ENCODE measurements at places on chromosomes 6 and 20.
A peak's percentile ranks its signal among the peaks of the same experiment; 100 is the strongest.

DNA sequence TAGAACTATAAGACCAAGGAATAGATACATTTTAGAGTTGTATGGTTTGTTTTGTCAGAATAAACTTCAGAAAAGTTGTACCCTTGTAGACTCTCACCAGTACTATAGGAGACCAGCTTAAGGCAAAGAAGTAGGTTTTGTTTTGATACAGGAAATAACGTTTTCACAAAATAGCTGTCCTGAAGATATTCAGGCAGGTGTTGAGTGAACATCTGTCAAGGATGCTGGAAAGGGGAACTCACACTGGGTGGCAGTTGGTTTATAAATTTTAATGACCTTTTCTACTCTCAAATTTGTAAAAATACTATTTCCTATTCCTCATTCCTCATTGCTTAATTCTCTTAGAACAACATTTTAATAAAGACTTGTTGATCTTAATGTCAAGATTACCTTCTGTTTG, 174.0 kb upstream of the MAN1A1 start:
- DNase-seq, result no peak

DNA sequence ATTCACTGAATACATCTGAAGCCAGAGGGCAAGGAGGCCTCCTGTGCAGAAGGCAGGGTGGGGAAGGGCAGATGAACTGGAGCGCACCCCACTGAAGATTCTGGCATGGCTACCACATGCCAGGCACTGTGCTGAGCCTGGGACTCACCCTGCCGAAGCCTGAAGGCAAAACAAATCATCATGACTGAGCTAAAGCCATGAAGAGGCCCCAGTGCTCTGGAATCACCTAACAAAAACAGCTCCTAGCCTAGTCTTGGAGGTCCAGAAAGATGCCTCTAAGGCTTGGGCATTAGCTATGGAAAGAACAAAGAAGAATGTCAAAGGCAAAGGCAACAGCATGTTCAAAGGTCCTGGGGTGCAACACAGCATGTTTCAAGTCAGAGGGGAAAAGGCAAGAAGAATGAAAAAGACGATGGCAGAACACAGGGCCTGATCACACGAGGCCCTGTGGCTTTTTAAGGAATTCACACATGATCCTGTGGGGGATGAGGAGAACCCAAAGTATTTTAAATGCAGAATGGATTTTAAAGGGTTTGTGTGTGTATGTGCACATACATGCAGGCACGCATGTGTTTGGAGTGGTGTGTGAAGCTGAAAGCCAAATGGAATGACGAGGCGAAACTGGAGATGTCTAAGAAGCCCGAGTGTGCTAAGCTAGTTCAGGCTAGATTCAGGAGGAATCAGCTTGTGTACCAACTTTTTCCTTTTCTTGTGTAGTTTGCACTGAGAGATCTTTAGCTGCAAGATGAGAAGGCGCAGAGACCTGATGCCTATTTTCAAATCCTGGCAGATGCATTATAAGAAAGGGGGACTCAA, 261.4 kb downstream of the ZNF217 start:
- DNase-seq, result no peak

DNA sequence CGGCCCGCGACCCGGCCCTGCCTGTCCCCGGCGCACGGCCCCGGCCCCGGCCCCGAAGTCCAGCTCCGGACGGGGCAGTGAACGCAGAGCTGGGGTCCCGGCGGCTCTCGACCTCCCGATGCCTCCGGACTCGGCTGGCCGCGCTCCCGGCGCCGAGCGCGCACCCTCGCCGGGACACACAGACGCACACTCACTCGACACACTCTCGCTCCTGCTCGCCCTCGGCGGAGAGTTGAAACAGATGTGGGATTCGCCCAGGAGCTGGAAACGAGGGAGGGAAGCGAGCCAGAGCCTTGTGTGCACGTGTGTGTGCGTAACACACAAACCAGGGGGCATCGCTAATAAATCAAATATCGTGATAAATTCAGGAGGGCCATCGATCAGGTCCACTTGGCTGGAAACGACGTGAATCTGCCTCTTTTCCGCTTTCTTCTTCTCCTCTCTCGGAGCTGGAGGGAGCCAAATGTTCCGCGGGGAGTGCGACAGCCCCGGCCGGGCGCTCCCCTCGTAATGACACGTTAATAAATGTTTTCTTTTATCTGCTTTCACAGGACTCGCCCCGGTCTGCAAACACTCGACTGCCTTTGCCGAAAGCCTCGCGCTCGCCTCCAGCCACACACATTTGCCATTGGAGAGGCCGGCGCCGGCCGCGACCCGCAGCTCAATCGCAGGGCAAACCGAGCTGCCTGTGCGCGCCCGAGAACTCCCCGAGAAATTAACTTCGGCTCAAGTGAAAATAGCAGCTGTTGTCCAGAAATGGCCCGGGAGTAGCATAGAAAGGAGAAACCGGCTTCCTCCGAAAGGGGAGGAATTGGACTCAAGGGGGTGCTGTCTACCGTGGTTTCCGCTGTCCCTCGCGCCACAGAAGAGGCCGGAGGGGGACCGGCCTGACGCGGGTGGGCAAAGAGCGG, 828 bp upstream of the SULF2 start:
- DNase-seq, result peak; percentile 78

DNA sequence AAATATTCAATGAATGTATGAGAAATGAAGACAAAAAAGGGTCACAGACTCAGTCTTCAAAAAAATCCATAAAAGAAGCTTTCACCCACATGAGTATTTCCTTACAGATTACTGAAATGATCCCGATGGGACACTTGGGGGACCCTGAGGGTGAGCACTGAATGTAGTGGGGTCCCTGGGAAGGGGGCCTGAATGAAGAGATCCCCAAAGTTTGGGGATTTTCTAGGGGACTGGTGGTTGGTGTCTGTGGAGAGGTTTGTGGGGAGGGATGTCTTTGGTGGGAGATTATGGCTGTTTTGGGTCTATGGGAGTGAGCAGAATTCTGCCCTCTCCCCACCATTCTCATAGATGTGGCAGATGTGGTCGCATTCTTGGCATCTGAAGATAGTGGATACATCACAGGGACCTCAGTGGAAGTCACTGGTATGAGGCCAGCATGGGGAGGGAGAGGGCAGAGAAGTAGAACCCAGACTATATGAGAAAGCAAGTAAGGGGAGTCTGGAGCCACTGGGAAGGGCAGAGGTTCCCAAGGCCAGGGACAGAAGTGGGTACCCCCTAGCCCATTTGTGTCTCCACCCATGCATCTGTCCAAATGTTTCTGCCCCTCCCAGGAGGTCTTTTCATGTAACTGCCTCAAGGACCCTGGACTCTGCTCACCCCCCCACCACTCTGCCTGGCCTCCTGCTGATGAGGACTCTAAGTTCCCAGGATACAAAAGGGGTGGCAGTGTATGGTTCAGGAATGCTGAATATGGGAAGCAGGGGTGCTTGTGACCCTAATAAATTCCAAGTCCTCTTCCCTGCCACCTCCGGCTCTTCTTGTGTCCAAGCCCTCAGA, 1.8 kb downstream of the HSD17B8 start:
- no peak for DNase-seq

GRCh38 chr6:17281100-17281496, at the start of gene RBM24:
RBM24 (plus strand) TSS chr6:17281361; CDS start chr6:17281582, 221 bp downstream.
- DNase-seq, result peak; percentile 16

- DNase-seq, result no peak
These were observed 93.8 kb upstream of the LY86 start for GRCh38 chr6:6494677-6495076.

DNA sequence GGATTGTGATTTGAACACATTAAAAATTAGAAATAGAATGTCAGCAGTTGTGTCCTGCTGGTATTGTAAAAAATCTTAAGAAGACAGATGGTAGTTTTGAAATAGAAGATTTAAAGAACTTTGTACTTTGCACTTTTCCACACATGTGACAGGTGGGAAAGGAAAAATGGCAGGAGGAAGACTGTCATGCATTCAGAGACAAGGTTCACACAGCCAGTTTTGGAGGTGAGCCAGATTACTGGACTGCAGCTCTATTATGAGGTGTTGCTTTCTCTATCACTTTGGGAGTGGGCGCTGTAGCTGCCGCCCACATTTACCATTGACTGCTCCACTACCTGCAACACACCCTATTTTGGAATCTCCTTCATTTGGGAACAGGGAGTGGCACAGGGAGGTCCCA, 12.1 kb upstream of the NDUFAF4 start:
- no peak for DNase-seq

GRCh38 chr6:4553387-4553786, 222.8 kb upstream of the CDYL start:
- DNase-seq, result no peak

DNA sequence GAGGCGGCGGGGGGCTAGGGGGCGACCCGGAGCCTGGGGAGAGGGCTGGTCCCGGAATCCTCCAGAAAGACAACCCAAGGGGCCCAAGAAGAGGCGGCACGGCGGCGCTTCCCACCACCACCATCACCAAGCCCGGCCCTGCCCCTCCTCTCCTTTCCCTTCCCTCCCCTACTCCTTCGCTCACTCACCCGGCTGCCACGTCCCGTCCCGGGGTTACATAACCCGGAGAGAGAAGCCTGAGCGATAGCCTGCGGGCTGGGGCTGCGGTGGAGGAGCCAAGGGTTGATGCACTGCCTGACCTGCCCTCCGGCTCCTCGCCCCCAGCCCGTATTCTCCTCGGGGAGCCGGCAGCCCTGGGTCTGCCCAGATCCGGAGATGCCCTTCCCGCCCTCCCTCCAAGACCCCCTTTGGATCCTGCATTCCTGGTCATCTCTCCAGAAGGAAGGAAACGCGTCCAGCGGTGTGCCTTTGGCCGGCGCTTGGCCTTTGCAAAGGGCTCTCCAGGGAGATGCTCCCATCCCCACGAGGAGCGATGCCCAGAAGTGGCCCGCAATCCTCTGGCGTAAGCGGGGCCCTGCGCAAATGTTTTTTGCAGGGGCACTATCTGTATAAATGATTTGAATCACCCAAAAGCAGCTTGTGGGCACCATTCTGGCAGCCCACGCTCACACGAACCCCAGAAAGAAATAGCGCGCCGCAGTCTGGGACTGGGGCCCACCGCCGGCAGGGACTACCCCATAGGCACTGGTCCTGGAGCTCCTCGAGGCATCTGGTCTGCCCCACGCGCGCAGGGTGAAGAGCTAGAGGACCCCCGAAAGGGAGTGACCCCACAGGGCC, 4.6 kb upstream of the CPXM1 start:
- DNase-seq, result no peak

DNA sequence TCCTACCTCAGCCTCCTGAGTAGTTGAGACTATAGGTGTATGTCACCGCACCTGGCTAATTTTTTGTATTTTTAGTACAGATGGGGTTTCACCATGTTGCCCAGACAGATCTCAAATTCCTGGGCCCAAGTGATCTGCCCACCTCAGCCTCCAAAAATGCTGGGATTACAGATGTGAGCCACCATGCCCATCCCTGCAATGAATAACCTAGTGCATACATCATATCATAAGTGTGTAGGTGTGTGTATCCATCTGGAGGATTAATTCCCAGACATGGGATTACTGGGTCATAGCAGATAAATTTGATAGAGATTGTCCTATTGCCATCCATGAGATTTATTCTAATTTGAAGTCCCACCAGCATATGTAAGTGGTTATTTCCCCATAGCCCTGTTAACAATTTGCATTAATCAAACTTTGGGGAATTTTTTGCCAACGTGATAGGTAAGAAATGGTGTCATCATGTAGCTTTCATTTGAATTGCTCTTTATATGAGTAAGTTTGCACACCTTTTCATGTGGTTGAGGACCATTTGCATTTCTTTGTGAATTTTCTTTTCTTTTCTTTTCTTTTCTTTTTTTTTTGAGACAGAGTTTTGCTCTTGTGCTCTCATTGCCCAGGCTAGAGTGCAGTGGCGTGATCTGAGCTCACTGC, 29.9 kb upstream of the BACH2 start:
- no peak for DNase-seq

DNA sequence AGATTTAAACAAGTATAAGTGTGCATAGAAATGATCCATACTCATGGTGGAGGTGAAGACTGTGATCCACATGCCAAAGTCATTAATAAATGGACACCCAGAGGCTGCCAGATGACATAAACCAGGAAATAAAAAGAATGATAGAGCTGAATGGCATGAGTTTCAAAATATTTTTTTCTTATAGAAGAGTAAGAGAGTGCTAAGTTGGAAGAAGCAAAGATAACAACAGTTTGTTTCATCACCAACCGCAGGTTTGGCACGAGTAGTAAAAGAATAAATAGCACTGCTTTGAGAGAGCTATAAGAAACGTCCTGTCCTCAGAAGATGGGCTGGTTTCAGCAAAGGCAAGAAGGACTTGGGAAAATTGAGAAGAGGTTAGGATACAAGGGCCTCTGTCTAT, 246.9 kb downstream of the UBE3D start:
- DNase-seq, result no peak

DNA sequence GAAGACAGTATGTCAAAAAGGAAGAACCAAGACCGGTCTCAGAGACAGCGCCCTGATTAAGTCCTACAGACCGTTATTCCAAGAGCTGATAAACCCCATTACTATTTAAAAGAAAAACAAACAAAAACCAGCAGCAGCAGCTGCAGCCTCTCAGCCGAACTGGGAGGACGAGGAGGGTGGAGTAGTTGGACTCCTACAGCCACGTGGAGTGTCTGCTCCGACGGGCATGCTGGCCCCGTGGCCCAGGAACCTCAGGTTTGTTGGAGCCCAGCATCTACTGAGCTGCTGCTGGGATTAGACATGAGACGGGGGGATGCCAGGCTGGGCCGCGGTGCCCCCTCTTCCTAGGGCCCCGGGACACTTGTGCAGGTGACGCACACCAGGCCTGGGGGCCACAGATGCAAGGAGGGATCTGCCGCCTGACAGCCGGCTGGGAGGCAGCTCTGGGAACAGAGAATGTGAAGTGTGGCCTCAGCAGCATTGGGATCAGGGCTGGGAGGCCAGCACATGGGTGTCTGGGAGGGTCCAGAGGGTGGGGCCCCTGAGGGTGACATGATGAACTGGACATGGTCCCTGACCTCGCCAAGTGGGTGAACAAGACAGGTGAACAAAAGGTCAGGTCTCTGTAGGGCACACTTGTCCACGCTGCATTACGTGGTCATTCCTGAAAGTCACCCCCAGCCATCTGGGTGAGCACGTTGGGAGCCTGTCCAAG, 2.9 kb upstream of the ZBTB46 start:
- DNase-seq, result no peak

DNA sequence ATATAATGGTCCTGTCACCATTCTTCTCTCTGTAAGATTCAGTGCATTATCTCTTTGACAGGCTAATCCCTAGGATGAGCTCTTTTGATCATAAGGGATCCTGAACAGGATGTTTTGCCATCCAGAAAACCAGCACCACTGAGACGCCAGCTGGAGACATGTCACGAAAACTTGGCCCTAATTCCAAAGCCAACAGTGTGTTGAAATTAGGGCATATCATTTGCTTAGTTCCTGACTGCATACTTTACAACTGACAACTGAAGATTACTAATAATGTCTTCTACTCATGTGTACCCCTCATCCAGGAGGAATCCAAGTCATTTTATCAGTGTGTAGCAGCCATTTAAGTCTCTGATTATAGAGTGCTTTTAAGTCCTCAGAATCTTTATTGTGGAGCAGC, 243.6 kb downstream of the KCNQ5 start:
- no peak for DNase-seq

DNA sequence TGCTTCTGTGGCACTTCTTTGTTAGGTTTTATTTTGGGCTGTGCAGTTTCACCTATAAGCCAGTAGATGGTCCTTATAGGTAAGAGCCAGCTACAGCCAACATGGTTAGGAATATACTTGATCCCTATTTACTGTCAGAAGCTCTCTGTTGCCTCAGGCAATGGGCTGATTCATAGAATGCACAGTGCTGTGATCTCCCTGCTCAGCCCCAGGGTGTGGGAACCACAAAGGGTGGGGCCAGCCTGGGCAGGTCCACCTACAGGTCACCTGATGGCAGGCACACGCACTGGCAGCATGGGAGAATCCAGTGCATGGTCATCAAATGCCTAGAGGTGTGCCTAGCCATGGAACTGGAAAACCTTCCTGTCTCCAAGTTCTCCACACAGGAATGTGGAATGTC, 191.9 kb downstream of the MOXD1 start:
- no peak for DNase-seq
